ENCODE measurements at places on chromosomes 2 and 18.

DNA sequence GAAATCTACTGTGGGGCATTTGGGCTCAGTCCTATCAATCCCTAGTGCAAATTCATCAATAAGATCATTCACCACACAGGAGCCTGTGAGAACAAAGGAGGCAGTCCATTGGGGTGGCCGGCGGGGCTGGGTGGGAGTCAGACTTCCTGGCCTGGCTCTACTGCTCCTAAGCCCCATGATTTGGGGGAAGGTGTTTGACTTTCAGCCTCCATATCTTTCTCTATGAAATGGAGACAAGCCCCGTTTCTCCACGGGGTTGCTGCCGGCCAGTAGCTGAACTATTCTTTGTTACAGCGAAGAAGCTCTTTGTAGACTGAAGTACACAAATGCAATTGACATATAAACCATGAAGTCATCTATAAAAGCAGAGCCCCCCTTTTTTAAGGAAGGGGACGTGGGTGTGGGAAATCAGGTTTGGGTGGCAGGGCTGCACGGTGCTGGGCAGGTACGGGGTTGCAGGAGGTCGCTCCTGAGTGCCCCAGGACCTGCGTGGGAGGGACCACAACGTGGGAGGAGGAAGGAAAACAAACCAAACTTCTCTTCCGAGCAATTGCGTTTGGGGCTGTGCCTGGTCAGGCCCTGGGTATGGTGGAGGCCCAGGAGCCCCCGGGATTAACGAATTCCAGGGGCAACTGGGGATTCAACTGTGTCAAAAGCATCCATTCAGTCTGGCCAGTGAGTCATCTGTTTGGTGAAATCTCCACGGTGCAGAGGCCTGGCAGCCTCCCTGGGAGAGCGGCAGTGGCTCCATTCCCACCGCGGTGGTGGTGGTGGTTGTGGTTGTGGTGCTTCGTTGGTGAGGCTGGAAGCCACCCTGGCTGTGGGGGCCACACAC is 18.2 kb downstream of the FBLN7 start:
- DNase-seq: no peak

GRCh38 chr2:46368401-46368800 is 71.2 kb downstream of the EPAS1 start:
- no peak for DNase-seq

DNA sequence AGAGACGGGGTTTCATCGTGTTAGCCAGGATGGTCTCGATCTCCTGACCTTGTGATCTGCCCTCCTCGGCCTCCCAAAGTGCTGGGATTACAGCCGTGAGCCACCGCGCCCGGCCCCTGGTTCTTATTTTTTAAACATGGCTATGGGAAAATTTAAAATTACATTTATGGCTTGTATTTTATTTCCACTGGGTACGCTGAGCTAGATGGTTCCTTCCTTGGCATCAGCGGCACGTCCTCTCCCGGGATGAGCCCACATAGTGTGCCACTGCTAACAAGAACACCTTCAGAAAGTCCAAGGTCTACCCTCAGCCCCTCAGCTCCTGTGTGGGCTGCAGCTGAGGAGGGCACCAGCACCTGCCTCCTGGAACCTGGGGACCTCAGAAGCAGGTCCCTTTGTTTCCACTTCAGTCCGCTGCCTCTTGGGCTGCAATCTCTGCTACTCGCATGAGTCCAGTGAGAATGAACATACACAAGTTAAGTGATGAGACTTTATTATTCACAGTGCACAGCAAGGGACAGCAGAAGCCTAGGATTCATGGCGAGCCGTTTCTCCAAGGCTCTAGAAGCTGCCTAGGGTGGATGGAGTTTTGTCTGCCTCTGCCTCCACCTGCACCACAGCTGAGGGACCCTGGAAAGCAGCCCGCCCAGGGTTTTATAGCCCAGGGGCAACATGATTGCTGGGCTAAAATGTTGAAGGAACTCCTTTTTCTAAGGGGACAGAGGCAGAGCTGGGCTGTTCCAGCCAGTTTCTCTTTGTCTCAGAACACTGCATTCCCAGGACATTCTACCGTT is 107.5 kb upstream of the TEX51 start:
- no peak for DNase-seq

DNA sequence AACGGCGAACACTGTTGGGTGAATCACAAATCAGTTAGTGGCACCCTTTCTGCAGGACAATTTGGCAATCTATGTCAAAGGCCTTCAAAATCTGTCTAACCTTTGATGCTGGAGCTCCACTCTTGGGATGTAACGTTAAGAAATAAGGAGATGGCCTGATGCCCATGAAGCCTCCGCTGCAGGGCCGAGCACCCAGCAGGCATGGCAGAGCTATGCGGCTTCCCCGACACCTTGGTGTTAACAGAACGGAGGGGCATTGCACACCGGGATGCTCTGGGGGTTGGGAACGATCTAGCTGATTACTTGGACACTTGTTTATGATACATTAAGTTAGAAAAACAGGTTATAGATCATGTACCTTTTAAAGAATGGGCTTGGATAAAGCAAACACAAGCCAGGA is 265.3 kb downstream of the HDAC4 start:
- no peak for DNase-seq

DNA sequence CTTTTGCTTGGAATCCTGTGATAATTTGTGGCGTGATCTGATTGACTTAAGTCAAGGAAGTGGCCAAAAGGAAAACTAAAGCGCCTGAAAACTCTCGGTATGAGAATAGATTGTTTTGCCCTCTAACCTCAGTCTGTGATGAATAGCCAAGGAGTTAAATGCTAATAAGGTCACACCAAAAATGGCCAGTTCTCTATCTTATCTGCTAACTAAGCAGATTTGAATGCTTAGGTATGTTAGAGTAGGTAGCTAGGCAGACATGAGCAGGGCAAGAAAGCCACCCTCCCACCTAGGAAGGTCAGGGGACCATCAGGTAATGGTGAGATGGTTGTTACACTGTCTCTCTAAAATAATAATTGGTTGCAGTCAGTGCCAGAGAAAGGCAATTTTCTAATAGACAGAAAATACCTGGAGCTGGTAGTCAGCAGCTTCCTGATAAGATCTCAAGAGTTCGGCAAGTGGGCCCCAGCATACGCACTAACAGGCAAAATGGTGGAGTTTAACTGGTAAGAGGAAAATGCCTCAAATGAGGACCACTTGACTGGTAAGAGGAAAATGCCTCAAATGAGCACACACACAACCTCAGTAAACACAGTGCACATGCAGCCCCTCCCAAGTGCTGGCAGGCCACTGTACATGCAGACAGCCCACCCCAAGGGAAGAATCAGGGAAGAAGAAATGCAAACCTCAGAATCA is 468.4 kb downstream of the MBD2 start:
- no peak for DNase-seq

- peak; percentile 12 for DNase-seq
Observed at GRCh38 chr2:71995067-71995665, 152.5 kb downstream of the CYP26B1 start.

GRCh38 chr2:216426938-216427337 is 14.7 kb downstream of the SMARCAL1 start:
- no peak for DNase-seq

DNA sequence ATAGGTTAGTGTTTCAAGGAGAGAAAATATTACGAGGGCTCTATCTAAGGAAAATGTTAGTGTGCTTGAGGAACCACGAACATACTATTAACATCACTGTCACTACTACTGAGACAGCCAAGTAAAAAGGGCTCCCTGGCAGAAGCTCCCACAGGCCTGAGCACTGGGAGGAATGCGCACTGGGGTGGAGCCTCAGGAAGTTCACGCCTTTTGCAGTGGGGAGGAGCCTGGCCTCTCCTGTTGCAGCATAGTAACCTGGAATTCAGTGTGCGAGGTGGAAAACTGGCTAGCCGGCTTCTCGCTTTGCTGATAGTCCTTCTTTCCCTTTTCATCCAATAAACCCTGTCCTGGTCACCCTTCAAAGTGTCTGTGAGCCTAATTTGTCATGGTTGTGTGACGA is 250.3 kb downstream of the ERBB4 start:
- DNase-seq: no peak

- no peak for DNase-seq
Observed at GRCh38 chr2:98070081-98070480, 16.9 kb upstream of the VWA3B start.

DNA sequence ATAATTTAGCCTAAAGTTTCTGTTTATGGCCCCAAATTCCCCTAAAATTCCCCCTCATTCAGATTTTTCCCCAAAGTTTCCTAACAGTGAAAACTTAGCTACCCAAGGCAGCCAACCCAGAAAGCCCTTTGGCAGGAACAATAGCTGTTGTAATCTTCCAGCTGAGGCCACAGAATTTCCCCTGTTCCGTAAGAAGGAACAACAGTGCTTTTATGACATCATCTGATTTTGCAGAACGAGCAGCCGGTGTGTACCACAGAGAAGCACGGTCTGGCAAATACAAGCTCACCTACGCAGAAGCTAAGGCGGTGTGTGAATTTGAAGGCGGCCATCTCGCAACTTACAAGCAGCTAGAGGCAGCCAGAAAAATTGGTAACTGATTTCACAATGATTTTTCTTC is 6.3 kb downstream of the TNFAIP6 start:
- DNase-seq: peak; percentile 78

GRCh38 chr18:70072678-70073077 is 125.0 kb upstream of the CD226 start:
- no peak for DNase-seq

GRCh38 chr18:30175061-30175574 is 867.4 kb downstream of the DSC3 start:
- DNase-seq: no peak

GRCh38 chr18:6729247-6730091 is at the start of gene ARHGAP28:
Gene ARHGAP28 (plus strand): TSS chr18:6729716. CDS start chr18:6729822, 106 bp downstream.
- DNase-seq: peak; percentile 24

DNA sequence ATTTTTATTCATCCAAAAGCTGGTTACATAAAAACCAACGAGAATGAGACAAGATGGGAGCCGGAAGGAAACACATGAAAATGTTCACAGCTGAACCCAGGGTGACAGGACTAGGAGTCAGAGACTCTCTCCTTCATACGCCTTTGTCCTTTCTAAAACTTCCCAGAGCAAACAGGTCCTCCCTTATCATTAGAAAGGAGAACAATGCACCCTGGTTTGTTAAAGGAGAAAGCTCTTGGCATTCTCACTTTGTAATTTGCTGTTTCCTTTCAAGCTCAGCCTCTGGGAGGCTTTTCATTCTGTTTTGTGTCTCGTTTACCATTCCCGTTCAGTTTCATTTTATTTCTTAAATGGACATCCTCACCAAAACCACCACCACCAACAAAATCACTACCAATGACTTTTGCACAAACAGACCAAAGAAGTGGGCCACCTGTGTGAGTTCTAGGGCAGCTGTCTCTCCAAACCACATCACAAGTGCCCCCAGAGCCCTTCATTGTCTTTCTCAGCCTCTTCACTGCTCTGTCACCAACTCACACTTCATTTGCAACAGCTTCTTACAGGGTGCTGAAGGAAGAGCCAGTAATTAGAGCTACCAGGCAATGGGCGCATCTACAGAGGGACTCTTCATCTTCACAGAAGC is 105.3 kb downstream of the HDAC4 start:
- DNase-seq: no peak

DNA sequence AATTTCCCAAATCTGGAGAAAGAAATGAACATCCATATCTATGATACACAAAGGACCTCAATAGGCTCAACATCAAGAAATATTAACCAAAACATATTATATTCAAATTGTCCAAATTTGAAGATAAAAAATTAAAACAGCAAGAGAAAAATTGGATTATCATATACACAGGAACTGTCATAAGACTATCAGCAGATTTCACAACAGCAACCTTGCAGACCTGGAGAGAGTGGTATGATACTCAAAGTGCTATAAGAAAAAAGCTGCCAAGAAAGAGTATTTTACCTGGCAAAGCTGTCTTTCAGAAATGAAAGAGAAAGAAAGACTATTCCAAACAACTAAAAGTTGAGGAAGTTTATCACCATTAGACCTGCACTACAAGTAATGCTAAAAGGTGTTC is 711.9 kb upstream of the RAB6C start:
- DNase-seq: no peak

DNA sequence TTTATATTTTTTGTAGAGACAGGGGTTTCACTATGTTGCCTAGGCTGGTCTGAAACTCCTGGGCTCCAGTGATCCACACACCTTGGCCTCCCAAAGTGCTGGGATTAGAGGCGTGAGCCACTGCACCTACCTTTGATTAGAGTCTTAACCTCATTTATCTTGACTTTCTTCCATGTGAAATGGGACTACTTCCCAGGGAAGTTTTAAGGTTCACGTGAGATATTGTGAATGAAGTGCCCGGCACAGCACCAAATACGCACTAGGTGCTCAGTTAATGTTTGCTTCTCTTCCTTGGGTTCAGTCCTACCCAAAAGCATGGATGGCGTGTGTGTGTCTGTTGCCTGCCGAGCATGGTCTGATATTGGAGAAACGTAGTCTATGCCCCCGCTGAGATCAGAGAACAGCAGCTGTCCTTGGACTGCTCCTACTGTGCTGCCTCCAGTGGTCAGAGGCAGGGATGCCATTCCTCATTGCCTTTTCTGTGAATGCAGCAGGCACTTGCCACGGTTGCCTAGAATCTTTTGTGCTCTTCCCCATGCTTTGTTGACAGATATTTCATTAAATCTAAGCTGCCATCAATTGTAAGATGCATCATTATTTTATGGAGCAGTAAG is 12.3 kb upstream of the TFCP2L1 start:
- DNase-seq: no peak

- no peak for DNase-seq
Observed at GRCh38 chr2:65475000-65475399, 42.6 kb upstream of the SPRED2 start.

DNA sequence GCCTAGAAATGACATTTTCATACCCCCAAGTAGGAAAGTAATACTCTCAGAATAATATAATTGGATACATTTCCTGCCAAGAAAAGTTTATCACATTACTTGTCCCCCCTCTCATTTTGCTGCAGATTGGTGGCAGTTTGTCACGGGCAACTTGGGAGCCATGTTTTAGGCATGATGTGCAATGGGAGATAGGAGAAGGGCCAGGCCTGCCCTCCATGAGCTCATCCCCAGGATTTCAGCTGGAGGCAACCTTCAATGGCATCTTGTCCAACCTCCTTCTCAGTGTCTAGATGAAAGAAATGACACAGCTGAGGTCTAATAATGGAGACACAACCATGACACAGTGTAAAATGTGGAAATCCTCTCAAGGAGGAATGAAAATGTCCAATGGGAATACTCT is 11.4 kb upstream of the RAB31 start:
- DNase-seq: no peak

- no peak for DNase-seq
Observed at GRCh38 chr2:71932780-71933466, 214.7 kb downstream of the CYP26B1 start.

- no peak for DNase-seq
Observed at GRCh38 chr2:197927994-197928393, 123.6 kb downstream of the PLCL1 start.

- DNase-seq: no peak
Observed at GRCh38 chr2:218261423-218262236, 815 bp downstream of the GPBAR1 start.

- no peak for DNase-seq
Observed at GRCh38 chr2:64657411-64657810, 3.7 kb upstream of the SERTAD2 start.

Data from midbrain (tissue), 1 donor.